ENCODE measurements at places on chromosomes 3 and 15.

DNA sequence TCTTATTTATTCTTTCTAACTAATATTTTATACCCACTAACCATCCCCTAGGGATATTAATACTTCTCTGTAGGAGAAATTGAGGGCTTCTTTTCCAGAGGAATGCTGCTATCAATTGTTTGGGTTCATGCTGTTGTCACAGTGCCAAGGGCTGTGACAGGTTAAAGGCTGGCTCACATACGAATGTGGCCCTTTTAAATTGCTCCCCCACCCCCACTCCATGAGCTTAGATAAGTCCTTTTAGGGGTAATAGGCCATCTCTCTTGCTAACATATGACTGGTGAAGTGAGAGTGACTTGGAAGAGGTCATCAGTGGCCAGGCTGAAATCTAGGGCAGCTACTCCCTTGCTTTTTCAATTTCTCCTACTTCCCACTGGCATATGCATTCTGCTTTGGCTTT lies 121.9 kb upstream of the DPH6 start:
- DNase-seq, result no peak

DNA sequence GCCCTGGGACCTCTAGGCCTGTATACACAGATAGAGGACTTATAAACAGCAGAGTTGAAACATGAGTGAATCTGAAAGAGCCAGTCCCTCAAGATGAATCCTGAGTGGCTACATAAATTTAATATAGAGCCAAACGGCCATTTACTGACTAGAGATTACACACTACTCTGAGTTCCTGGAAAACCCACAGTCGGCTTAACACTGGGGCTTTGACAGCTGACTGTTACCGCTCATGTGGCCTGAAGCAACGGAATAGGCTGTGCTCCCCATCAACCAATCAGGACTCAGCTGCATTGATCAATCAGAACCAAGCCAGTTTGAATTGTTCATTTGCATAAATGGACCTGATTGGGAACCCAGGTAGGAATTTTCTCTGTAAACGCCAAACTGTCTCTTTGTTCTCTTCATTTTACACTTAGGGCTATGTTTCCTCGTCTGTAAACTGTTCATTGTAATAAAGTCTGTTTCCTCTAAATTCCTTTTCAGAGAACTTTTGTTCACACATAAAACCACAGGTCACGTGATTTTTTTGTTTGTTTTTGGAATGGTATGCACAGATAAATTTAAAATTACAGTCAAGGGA lies 40.5 kb downstream of the CCNL1 start:
- no peak for DNase-seq

GRCh38 chr15:48285329-48286214 lies 45.7 kb upstream of the DUT start:
- DNase-seq, result peak; percentile 3

GRCh38 chr3:12983319-12983718 lies 89.9 kb downstream of the IQSEC1 start:
- DNase-seq, result no peak

DNA sequence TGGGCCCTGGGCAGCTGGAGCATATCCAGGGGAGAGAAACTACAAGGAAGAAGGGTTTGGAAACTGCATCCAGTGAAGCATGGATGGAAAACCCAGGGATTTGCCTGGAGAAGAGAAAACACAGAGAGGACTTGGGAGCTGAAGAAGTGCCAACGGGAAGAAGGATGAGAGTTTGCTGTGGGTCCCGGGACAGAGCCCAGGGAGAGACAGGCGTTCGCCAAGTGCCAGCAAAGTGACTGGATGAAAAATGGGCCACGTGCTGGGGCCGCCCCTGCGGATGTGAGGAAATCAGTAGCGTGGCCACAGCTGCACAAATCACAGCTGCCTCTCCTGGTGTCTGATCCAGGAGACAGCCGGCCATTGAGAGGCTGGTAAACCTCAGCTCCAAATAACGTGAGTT lies 70.4 kb downstream of the HES1 start:
- DNase-seq, result peak; percentile 2

DNA sequence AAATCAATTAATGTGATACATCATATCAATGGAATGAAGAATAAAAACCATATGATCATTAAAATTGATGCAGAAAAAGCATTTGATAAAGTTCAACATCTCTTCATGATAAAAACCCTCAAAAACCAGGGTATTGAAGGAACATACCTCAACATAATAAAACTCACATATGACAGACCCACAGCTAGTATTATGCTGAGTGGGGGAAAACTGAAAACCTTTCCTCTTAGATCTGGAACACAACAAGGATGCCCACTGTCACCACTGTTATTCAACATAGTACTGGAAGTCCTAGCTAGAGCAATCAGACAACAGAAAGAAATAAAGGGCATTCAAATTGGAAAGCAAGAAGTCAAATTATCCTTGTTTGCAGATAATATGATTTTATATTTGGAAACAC lies 30.5 kb downstream of the CCK start:
- no peak for DNase-seq

DNA sequence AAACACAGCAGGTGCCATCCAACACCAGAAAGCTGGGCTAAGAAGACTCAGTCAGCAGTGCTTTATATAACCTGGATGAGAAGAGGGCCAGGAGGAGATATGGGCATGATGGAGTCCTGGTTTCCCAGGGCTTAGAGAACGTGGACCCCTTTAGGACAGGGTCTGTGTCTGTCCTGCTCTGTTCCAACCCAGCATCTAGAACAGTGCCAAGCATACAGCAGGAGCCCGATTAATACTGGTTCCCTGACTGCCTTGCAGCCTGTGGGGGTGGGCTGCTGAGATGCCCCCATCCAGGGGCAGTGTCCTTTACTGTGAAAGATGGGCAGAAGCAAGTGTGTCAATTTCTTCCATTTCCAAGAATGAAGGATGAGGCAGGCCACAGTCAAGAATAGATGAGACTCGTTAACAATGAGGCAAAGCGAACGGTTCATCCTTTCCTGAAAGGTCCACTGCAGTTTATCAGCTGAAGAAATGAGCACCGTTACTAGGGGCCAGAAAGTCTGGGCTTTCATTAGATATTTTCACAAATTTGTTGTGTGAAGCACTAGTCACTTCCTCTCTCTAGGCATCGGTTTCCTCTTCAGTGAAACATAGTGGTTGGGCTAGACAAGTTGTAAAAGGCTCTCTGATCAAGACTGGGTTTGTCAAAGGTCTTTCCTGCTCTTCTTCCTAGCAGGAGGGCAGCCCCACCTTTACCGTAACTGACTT lies 72.0 kb upstream of the HERC1 start:
- DNase-seq, result no peak

- no peak for DNase-seq
Measured at GRCh38 chr3:52005571-52005986, 9.9 kb upstream of the RPL29 start.

GRCh38 chr3:123046262-123047061 lies 18.9 kb upstream of the SEMA5B start:
- DNase-seq, result no peak

- no peak for DNase-seq
Measured at GRCh38 chr15:75368689-75369239, 357 bp upstream of the MAN2C1 start.

DNA sequence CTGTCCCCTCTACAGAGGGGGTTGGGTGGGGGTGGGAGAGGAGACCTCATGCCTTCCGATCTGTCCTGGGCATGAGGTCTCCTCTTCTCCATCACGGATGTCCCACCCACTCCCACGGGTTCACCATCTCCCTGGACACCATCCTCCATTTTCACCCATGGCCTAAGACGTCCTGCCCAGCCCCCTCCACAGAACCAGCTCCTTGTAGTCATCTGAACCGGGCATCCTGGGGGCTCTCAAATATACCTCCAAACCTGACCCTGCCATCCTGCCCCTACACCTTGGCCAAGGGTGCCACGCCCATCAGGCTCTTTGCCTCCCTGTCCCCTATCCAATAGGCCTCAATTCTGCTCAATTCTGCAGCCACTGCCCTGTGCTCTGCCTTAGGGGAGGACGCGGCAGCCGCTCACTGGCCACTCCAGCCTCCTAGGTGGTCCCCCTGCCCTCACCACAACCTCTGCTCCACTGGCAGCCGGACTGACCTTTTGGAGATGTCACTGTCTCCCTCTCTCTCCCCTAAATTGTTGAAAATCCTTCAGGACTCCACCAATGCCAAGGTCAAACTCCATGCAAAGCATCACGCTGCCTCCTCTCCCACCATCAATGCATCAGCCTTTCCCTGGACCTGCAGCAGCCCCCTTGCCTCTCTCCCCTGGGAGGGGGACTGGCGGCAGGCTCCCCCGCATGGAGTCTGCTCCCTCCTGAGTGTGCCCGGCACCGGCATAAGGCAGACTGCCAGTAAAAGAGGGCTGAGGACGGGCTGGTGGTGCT lies 9.4 kb upstream of the ANPEP start:
- no peak for DNase-seq

- no peak for DNase-seq
Measured at GRCh38 chr15:38455092-38455491, 1.2 kb downstream of the FAM98B start.

GRCh38 chr3:148178503-148178902 lies 519.2 kb upstream of the AGTR1 start:
- no peak for DNase-seq

GRCh38 chr3:143040261-143040879 lies 39.0 kb downstream of the U2SURP start:
- no peak for DNase-seq

GRCh38 chr15:62063825-62064635 lies 2.7 kb upstream of the C2CD4A start:
- no peak for DNase-seq

- DNase-seq, result peak; percentile 82
Measured at GRCh38 chr3:188092648-188093047, 61.3 kb upstream of the LPP start.

DNA sequence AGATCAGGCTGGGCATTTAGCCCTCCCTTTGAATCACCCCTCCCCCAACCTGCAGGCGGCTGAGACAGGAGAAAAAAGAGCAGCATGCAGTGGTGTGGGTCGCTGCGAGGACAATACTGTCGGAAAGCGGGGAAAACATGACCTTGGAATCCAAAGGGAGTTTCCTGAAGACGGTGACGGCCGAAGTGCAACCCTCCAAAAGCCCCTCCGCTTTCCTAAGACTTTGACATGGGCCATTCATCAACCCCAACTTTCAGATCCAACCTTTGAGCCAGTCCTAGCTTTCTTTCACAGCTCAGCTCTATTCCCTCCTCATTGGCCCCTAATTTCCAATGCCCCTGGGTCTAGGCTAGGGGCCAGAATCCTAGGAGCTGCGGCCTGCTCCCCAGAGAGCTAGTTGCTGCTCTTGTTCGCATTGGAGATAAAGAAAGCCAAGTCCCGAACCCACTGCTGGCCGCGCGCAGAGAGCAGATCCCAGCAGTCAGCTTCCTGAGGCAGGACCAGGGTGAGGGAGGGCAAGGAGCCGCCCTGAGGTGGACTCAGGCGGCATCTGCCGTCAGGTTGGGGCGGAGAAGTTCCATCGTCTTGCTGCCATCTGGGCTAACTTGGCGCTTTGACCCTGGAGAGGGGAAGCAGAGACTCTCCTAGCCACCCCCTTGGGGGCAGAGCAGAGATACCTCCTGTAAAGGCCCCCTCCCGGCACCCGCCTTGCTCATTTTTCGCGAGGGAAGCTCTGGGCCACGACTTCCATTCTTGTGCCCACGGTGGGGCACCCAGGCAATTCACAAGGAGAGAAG lies 914 bp downstream of the ZIC4 start:
- no peak for DNase-seq

DNA sequence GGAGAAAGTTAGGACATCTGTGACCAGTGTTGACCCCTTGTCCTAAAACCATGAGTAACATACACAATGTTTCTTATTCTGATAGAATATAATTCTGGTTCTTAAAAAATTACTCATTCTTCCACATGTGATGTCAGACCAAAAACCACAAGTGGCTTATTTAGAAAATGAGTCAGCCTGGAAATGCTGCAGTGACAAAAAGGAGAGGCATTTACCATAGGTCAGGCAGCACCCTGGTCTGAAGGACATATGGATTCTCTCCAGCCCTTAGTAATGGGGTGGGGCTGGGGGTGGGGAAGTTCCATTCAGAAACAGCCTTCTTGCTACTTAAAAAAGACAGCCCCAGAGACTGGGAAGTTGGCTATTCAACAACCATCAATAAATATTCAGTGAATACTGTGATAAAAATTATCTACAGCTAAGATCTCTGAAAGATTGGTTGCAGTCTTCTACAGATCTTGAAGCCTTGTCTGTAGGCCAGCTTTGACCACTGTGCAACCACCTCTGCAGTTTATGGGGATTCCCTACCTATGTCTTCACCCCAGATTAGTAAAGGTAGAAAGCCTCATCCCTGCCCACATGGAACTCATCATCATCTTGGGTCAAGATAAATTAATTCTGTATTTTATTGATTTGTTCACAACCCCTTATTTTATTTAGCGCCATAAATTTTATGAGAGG lies 34.9 kb upstream of the TIMP4 start:
- DNase-seq, result peak; percentile 45

- no peak for DNase-seq
Measured at GRCh38 chr15:85006655-85007054, 25.0 kb downstream of the PDE8A start.

DNA sequence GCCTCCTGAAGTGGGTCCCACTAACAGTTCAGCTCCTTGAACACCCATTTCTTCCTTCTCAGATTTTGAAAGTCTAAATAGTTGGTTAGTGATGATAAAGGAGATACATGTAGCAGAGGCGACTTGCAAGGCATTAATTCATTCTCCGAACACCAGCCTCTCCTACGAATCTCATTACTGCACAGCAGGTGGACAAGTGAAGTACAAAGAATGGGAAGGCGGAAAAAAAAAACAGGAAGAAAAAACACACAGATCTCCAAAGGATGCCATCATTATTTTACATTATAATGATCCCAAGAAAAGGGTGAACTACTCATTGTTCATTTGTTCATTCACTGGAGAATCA lies 276.5 kb downstream of the MAGI1 start:
- DNase-seq, result no peak

DNA sequence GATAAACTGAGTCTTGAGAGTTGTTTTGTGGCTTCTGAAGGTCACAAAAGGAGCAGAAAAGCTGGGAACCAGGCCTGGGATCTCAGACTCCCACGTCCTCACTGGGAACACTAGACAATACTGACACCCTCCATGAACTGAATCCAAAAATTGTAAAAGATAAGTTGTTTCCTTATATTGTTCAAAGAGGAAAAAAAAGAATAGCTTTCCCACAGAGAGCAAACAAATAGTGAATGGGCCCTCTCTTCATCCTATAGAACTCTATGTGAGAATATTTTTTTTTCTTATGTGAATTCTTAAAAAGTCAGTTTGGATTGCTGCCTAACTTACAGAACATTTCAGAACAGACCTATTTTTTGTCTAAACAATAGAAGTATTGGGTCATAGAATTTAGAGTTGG lies 203.5 kb downstream of the MECOM start:
- DNase-seq, result no peak

DNA sequence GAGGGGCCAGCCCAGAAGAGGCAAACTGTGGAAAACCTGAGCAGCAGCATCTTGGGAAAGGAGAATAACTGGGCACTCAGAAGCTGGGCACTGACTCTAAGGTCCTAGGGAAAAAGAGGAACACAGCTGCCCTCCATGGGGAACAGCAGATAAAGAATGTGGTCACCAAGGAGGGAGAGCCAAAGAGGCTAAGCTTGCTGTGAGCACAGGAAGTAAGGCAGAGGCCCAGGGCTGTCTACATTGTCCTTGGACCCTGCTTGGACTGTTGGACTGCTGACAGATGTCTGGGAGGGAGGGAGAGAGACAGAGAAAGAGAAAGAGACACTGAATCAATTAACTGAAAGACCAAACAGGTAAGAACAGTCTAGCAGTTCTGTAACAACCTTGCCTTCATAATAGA lies 4.5 kb upstream of the MNS1 start:
- DNase-seq, result no peak

GRCh38 chr3:45974686-45975085 lies 20.9 kb downstream of the FYCO1 start:
- no peak for DNase-seq
